Activated naive CD4-positive, alpha-beta T cell (primary cell): ENCODE measurements at places on chromosomes 3 and 15.

GRCh38 chr3:115448851-115449250, 174.5 kb upstream of the GAP43 start:
- DNase-seq = no peak

- DNase-seq = no peak
Measured at GRCh38 chr3:183815951-183816475, 9.4 kb downstream of the MAP6D1 start.

DNA sequence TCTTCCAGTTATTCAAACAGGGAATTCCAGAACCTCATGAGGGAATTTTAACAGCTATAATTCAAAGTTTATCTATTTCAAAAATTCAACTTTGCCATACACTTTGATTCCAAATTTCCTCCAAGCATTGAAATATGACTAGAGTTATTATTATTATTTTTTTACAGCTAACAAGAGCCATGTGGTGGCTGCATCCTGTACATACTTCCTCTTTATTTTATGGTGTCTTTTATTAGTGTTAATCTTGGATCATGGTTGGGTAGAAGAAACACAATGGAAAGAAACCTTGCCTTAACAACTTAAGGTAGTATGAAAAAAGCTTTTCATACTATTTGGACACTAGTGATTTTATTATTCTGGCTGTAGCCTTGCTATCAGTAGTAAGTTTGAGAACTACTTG, 52.7 kb downstream of the TFG start:
- DNase-seq = no peak

DNA sequence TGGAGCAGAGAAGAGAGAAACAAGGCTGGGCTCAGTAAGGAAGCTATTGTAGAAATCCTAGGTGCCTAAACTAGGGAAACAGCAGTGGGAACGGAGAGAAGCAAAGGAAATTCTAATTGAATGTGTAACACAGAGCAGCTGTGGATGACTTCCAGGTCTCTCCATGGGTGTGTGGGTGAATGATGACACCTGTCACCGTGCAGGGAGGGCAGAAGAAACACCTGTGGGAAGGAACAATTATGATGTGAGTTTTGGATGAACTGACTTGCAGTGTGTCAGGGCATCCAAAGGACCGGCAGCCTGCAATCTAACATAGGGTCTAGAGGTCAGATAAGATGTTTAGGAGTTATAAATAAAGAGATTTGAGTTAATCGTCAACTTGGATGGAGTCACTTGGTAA, 144.2 kb downstream of the RYR3 start:
- DNase-seq = no peak

DNA sequence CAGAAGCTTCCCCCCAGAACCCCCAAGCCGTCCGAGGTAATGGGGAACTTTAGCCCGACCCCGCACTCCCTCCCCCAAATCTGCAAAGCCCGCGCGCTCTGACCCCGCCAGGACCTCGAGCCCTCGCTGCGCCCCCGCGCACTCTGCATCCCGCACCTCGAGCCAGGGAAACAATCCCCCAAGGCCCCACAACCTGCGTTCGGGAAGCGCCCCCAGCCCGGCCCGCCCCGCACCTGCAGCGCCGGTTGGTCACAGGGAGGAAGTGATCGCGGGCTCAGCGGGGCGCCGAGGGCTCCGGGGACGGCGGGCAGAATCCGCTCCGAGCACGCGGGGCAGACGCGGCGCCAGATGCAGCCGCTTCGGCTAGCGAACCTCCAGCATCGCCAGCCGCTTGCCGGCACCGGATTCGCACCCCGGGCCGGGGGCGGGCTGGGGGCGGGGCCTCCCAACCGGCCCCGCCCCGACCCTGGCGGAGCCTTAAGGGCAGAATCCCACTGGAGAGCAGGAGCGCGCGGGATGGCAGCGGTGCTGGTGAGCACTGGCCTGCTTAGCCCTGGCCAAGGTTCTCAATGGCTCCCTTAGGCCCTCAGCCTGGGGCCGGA, at the start of gene CAMKV:
CAMKV (minus strand) TSS at position 382 of the 602 bp plus-strand sequence. CDS start 7,518 bp downstream, outside the sequence.
- peak; percentile 8 for DNase-seq

GRCh38 chr15:68211656-68212320, 6.7 kb upstream of the CALML4 start:
- no peak for DNase-seq

- no peak for DNase-seq
Measured at GRCh38 chr3:164608554-164609276, 469.6 kb downstream of the SI start.

- no peak for DNase-seq
Measured at GRCh38 chr3:122343654-122344053, 18.6 kb downstream of the CSTA start.

- no peak for DNase-seq
Measured at GRCh38 chr3:184805351-184806038, 6.5 kb upstream of the VPS8 start.
